ENCODE measurements at places on chromosomes 7 and 10.
A peak's percentile ranks its signal among the peaks of the same experiment; 100 is the strongest.

DNA sequence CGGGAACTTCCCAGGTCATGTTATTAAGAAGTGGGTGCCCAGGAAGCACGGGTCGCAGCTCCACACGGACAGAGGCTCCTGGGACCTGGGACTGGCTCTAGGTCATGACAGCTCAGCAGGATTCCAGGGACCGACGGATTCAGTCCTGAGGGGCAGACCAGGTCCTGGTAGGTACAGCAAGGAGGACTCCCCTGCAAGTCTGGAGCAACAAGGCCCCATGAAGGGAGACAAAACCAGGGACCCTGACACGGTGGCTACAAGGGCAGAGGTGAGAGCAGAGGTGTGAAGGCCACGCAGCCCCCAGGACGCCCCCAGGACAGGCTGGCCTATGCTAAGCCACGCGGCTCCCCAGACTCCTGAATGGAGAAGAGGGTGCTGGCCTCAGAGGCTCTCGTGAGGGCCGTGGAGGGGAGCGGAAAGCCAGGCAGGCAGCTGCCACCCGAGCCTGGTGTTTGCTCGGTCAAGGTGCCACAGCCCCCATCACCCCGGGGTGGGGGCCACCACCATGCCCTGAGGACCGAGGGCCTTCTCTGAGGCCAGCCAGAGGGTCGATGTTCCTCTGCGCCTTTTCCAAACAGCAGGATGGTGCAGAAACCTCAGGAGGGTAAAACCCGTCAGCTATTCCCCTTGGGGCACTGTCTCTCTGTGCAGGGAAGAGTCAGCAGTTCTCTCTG, 348.9 kb downstream of the PTPRN2 start:
- no peaks in the 10 kb centered on the region for H3K36me3 ChIP-seq
- H3K27me3 ChIP-seq = peaks cover 18% of the 10 kb centered on the region
- DNase-seq = no peak

GRCh38 chr7:2099048-2099957, 133.4 kb downstream of the MAD1L1 start:
- H3K4me1 ChIP-seq = peaks cover 27% of the 10 kb centered on the region
- peak; percentile 55 for DNase-seq
- H3K36me3 ChIP-seq = peaks cover 9% of the 10 kb centered on the region

DNA sequence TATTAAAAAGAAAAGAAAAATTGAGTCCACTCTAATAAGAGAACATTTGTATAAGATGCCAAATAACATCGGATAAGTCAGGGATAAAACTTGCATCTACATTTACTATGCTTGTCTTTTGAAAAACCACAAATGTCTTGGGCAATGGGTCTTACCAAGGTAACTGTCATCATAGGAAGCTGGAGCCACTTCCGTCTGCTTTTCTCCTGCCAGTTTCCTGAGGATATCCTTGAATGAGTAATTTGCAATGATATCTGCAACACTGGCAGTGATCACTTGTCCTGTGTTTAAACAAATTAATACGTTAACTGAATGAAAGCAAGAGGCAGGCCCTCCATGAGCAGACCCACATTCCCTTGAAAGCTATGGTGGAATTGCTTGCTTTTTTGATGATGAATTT, 47.3 kb downstream of the ITGA8 start:
- H3K27me3 ChIP-seq = no peaks in the 10 kb centered on the region
- no peaks in the 10 kb centered on the region for H3K36me3 ChIP-seq
- H3K4me1 ChIP-seq = no peaks in the 10 kb centered on the region
- no peak overlapping the region for H3K4me3 ChIP-seq
- no peak for DNase-seq
- H3K27ac ChIP-seq = no peak overlapping the region

- H3K27me3 ChIP-seq = no peaks in the 10 kb centered on the region
- no peak overlapping the region for H3K27ac ChIP-seq
- no peak for DNase-seq
- H3K4me3 ChIP-seq = no peak overlapping the region
- peaks cover 6% of the 10 kb centered on the region for H3K36me3 ChIP-seq
Measured at GRCh38 chr10:17479015-17479615, 24.7 kb upstream of the ST8SIA6 start.

GRCh38 chr7:158145370-158145769, 442.3 kb downstream of the PTPRN2 start:
- no peak overlapping the region for H3K27ac ChIP-seq
- no peaks in the 10 kb centered on the region for H3K36me3 ChIP-seq
- no peak overlapping the region for H3K4me3 ChIP-seq
- H3K27me3 ChIP-seq = peaks cover 50% of the 10 kb centered on the region
- no peaks in the 10 kb centered on the region for H3K4me1 ChIP-seq

- peak; percentile 51 for DNase-seq
- no peak overlapping the region for H3K4me3 ChIP-seq
- no peak overlapping the region for H3K27ac ChIP-seq
- H3K36me3 ChIP-seq = no peaks in the 10 kb centered on the region
Measured at GRCh38 chr7:142391191-142391992, 133.5 kb upstream of the PRSS58 start.

- H3K36me3 ChIP-seq = no peaks in the 10 kb centered on the region
- H3K27me3 ChIP-seq = no peaks in the 10 kb centered on the region
- H3K4me1 ChIP-seq = no peaks in the 10 kb centered on the region
- H3K27ac ChIP-seq = no peak overlapping the region
Measured at GRCh38 chr7:50584386-50584785, 19.2 kb upstream of the DDC start.

- H3K27me3 ChIP-seq = peaks cover 4% of the 10 kb centered on the region
- no peak overlapping the region for H3K27ac ChIP-seq
- no peak overlapping the region for H3K4me3 ChIP-seq
- no peaks in the 10 kb centered on the region for H3K4me1 ChIP-seq
- no peak for DNase-seq
Measured at GRCh38 chr10:44939691-44940401, 19.8 kb upstream of the RASSF4 start.

DNA sequence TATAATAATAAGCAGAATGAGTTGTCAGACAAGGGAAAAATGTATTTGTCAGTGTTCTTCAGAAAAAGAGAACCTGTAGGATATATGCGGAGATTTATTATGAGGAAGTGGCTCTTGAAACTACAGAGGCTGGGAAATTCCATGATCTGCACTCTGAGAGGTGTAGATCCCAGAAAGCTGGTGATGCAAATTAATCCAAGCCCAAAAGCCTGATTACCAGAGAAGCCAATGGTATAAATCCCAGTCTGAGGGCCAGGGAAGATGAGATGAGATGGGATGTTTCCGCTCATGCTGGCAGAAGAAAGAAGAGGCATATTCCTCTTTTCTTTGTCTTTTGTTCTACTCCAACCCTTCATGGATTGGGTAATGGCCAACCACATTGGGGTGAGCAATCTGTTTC, 732.8 kb upstream of the IGFBP3 start:
- H3K27ac ChIP-seq = no peak overlapping the region
- H3K4me3 ChIP-seq = no peak overlapping the region
- H3K27me3 ChIP-seq = no peaks in the 10 kb centered on the region
- no peaks in the 10 kb centered on the region for H3K36me3 ChIP-seq

GRCh38 chr7:119861385-119861784, 411.6 kb upstream of the KCND2 start:
- no peak for DNase-seq
- no peak overlapping the region for H3K4me3 ChIP-seq
- no peaks in the 10 kb centered on the region for H3K27me3 ChIP-seq
- no peaks in the 10 kb centered on the region for H3K4me1 ChIP-seq

- peaks cover 20% of the 10 kb centered on the region for H3K27me3 ChIP-seq
- H3K4me3 ChIP-seq = no peak overlapping the region
- H3K36me3 ChIP-seq = no peaks in the 10 kb centered on the region
- no peak for DNase-seq
- H3K4me1 ChIP-seq = no peaks in the 10 kb centered on the region
Measured at GRCh38 chr7:105794741-105795729, 81.4 kb downstream of the ATXN7L1 start.

- H3K27me3 ChIP-seq = peaks cover 4% of the 10 kb centered on the region
- peak overlapping the region; percentile 89 for H3K27ac ChIP-seq
- H3K4me3 ChIP-seq = peak overlapping the region; percentile 4
- peaks cover 25% of the 10 kb centered on the region for H3K4me1 ChIP-seq
Measured at GRCh38 chr7:151520419-151521261, 945 bp upstream of the RHEB start.

DNA sequence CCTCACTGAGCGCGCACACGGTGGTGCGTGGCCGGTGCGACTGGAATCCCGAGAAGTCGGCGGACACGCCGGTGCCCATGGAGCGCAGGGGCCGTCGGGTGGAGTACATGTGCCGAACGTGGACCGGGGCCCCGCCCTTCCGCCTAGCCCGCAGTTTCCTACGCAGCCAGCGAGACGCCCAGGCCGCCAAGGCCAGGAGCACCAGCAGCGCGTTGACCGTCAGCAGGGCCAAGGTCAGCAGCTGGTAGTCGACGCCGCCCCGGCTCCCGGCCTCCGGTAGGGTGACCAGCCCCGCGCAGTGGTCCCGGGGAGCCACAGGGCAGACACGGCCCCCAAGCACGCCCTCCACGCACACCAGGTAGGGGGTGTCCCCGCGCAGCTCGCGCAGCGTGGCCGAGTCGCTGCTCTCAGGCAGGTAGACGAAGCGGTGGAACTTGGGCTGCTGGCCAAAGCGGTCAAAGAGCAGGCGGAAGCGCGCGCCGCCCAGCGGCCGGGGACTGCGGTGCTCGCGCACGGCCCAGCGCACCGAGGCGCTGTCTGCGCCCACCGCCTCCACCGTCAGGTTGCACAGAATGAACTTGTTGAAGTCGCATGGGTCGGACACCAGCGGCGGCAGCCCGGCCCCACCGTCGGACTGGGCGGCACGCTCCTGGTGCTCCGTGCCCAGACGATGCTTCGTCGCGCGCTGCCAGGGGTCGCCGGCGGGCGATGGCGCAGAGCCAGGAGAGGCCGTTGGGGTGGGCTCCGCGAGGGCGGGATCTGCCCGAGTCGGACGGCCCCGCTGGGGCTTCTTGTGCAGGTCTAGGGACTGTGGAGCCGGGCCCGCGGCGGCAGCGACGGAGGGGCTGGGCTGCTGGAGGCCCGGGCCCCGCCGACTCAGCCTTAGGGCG, 2.2 kb downstream of the TRIL start:
- H3K27ac ChIP-seq = no peak overlapping the region
- no peaks in the 10 kb centered on the region for H3K27me3 ChIP-seq
- no peak overlapping the region for H3K4me3 ChIP-seq

- peaks cover 25% of the 10 kb centered on the region for H3K36me3 ChIP-seq
- H3K27ac ChIP-seq = no peak overlapping the region
- no peak overlapping the region for H3K4me3 ChIP-seq
- no peak for DNase-seq
- peaks cover 13% of the 10 kb centered on the region for H3K4me1 ChIP-seq
Measured at GRCh38 chr10:92845921-92846320, 2.4 kb upstream of the EXOC6 start.

DNA sequence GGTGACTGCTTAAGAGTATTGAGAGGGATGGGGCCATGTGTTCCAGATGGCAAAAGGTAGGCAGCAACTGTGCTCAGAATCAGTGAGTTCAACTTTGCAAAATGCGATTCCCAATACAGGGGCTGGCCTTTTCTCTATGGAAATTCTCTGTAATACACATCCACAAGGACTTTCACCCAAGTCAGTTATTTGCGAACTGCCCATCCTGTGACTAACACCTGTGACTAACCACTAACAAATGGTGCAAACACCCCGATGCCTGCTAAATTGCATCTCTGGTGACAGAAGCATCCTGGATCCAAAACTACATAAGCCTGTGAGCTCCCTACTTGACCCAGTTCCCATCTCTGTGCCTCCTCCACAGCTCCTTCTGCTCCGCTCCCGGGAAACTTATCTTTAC, 9.0 kb upstream of the CUZD1 start:
- peaks cover 39% of the 10 kb centered on the region for H3K36me3 ChIP-seq
- no peak overlapping the region for H3K4me3 ChIP-seq
- DNase-seq = no peak
- H3K4me1 ChIP-seq = no peaks in the 10 kb centered on the region
- no peaks in the 10 kb centered on the region for H3K27me3 ChIP-seq
- no peak overlapping the region for H3K27ac ChIP-seq

GRCh38 chr10:47181052-47181849, 118.7 kb upstream of the GDF10 start:
- no peaks in the 10 kb centered on the region for H3K36me3 ChIP-seq

- H3K36me3 ChIP-seq = no peaks in the 10 kb centered on the region
- H3K27ac ChIP-seq = peak overlapping the region; percentile 23
- H3K4me3 ChIP-seq = no peak overlapping the region
- no peaks in the 10 kb centered on the region for H3K27me3 ChIP-seq
- peak; percentile 62 for DNase-seq
- peaks cover 5% of the 10 kb centered on the region for H3K4me1 ChIP-seq
Measured at GRCh38 chr10:17212802-17213221, 11.3 kb upstream of the TRDMT1 start.

DNA sequence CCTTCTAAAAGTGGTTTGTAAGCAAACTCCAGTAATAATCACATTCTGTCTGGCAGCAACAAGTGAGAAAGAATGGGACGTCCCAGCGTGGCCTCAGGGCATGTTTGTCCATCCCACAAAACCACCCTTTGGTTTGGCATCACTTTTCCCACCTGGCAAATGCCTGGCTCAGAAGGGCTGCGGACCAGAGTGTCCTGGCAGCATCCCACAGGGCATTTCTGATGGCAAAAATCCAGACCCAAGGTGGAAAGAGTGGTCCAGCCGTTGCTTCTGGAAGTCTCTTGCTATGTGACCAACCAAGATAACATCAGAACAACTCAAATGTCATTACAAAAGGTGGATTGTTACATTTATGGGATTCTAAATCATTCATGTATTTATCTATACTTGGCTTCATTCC, 174.4 kb downstream of the CREB5 start:
- DNase-seq = no peak
- H3K4me1 ChIP-seq = no peaks in the 10 kb centered on the region
- H3K4me3 ChIP-seq = no peak overlapping the region
- H3K36me3 ChIP-seq = no peaks in the 10 kb centered on the region
- peaks cover 2% of the 10 kb centered on the region for H3K27me3 ChIP-seq
- no peak overlapping the region for H3K27ac ChIP-seq

DNA sequence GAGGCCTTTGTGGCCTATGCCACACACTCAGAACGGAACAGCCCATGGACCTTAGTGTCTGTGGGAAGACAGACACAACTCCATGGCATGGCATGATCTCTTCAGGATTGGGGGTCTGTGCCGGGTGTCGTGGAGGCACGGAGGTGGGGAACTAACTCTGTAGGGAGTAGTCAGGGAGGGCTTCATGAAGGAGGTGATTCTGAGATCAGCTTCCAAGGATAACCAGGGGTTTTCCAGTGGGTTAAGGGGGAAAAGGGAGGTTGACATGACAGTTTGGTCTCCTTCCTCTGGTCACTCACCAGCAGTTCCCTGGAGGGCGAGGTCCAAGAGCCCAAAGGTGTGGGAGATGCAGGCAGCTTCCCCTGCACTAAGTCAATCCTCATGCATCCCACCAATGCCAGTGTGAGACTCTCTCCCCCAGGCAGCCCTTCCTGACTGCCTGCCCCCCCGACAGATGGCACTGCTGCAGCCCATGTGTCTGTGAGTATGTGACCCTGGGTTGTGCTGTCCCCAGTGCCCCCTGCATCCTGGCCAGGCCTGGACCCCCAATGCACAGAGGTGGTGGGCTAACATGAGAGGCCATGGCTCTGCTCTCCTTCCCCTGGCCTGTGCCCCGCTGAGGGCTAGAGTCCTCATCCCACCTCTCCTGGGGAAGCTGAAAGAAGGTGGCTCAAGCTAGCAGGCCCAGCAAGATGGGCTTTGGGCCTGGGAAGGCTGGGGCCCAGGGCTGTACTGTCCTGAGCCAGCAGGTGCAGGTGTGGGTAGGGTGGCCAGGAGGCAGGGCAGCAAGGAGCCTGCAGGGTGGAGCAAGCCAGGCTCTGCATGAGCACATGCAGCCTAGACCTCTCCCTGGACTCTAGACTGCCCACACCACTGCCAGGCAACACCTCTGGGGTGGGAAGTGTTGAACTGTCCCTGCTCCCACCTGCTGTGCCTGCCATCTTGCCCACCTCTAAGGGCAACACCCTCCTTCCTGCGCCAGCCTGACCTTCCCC, 39.7 kb downstream of the RASGEF1A start:
- H3K27me3 ChIP-seq = peaks cover 9% of the 10 kb centered on the region
- no peaks in the 10 kb centered on the region for H3K36me3 ChIP-seq
- H3K4me1 ChIP-seq = peaks cover 25% of the 10 kb centered on the region
- H3K27ac ChIP-seq = no peak overlapping the region
